ENCODE measurements at places on chromosomes 3 and 15.

DNA sequence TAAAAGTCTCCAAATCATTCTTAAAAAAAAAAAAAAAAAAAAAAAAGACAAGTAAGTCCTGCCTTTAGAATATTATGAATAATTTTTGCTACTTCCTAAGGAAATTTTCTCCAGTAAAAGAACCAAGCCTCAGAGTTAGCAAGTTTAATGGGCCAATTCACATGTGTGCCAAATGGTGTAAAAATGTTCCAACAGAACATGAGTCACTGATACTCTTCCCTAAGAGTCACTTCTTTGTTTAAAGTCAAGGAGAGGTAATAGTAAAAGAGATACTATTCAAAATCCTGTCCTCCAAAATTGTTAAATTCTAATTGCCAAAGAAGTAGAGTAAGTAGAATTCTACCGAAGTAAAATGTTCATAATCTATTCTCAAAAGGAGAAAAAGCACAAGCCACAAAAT lies 17.7 kb upstream of the CPA3 start:
- DNase-seq, result no peak

GRCh38 chr3:159860269-159861116 lies 128.1 kb upstream of the IL12A start:
- DNase-seq, result no peak

- no peak for DNase-seq
Observed at GRCh38 chr3:152096280-152096906, 172.3 kb upstream of the MBNL1 start.

DNA sequence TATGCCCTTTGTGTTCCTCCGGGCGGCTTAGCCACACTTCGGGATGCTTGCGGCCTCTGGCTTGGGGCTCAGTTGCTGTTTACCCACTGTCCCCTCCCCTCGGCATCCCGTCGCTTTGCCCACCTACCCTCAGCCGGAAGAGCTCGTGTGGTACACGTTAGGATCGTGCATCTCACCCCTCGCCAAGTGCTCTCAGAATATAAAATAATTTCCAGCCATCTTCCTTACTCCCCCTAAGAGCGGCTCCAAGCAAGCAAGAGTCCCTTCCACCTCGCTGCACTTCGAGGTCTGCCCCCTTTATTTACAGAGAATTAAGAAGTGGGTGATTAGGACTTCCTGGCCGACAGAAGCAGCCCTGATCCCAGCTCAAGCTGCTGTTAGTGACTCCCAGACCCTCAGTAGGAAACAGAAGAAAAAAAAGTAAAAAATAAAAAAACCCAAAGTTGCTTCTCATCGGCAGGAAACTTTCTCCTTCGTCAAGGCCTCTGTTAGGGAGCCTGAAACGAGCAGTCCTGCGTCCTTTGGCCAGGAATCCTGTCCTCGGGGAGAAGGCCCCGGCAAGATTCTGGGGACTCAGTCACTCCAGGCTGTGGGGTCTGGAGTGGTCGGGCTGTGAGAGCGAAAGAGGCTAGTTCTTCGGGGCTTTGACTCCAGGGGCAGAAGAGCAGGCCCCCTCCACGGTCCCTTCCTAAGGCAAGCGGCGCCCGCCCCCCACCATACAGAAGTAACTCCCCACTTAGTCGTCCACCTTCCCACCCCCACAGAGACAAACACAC lies 3.0 kb downstream of the MEIS2 start:
- DNase-seq, result no peak

DNA sequence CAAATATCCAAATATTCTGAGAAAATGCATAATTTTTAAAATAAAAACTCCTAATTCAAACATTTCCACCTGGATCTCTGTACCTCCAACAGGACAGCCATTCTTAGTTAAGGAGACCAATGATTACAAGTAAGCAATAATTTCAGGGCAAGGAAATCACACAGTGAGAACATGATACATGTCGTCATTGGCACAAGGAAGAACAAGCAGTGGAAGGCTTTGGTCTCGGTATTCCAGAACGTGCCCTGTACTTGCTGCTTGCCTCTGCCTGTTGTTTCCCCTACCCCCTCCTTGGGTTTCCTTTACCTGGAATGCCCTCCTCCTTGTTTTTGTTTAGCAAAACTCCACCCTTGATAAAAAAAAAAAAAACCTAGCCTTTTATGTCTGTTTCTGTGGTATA lies 72.8 kb downstream of the PPM1L start:
- DNase-seq, result no peak

DNA sequence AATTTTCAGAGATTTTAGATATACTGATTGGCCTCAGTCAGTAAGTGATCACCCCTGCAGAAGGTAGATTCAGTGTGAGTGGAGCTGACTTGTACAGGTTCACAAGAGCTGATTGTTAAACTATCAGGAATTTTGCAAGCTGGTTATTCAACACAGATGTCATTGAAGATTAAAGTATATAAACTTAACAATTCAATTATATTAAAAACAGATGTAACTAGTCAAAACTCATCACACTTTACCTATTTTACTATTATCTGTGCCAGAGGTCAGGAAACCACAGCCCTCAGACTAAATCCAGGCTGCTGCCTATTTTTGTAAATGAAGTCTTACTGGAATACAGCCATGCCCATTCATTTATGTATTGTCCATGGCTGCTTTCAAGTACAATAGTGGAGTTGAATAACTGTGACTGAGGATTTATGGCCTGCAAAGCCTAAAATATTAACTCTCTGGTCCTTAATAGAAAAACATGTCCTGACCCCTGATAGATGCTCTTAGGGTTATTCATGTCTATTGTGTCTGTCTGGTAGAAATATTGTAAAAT lies 429.3 kb upstream of the PDZRN3 start:
- no peak for DNase-seq

DNA sequence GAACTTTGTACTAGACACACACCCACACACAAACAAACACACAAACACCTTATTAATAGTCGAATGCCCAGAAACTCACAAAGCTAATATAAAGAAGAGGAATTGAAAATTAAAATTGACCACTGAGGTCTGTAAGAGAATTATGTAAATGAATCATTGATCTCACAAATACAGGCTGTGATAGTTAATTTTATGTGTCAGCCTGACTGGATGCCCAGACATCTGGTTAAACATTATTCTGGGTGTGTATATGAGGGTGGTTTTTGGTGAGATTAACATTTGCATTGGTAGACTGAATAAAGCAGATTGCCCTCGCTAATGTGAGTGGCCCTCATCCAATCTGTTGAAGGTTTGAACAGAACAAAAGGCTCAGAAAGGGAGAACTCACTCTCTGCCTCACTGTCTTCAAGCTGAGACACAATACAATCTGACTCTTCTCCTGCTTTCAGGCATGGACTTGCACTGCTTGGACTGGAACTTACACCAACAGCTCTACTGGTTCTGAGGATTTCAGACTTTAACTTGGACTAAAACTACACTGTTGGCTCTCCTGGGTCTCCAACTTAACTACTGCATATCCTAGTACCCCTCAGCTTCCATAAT lies 199.4 kb upstream of the TTC14 start:
- no peak for DNase-seq

DNA sequence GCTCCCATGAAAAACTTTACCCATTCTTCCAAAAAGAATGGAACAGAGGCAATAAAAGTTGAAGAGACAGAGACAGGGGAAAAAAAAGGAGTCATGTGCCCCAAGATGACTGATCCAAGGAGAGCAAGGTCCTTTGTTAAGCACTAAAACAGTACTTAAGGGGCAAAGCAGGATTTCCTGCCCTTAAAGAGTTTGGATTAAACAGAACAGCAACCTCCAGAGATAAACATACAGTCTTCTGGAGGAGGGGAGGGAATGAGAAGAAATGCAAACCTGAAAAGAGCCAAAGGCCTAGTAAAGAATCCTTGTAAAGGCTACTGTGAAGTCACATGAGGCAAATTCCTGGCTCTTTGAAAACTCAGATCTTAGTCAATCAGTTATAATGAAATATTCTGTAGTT lies 38.2 kb downstream of the SHQ1 start:
- no peak for DNase-seq

GRCh38 chr3:159775372-159775961 lies 213.2 kb upstream of the IL12A start:
- no peak for DNase-seq

DNA sequence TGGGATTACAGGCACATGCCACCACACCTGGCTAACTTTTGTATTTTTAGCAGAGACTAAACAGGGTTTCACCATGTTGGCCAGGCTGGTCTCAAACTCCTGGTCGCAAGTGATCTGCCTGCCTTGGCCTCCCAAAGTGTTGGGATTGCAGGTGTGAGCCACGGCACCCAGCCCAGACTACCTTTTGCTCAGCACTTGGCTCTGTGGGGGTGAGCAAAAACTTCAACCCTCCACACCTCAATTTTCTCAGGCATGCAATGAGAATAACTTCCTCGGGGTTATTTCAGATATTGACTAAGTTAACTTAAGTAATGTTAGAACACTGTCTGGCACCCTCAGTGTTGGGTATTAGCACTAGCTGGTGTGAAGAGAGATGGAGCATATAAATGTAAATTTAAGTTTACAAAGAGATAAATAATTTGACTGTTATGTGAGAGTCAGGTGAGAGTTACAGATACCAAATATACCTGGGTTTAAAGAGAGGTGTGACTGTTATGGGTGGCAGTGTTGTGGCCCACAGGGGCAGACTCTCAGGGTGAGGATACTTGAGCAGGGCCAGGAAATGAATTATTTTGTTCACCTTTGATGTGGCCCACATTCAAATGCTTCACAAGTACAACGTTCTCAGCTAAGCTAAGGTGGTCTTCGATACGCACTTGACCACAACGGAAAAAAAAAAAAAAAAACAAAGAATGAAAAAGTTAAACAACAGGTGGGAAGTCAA lies 29.0 kb downstream of the CPOX start:
- DNase-seq, result no peak

- peak; percentile 64 for DNase-seq
Observed at GRCh38 chr15:96070636-96071035, 259.9 kb upstream of the NR2F2 start.

- DNase-seq, result no peak
Observed at GRCh38 chr15:87947560-87947959, 309.0 kb downstream of the NTRK3 start.

- no peak for DNase-seq
Observed at GRCh38 chr3:15116032-15116669, 17.2 kb upstream of the RBSN start.

DNA sequence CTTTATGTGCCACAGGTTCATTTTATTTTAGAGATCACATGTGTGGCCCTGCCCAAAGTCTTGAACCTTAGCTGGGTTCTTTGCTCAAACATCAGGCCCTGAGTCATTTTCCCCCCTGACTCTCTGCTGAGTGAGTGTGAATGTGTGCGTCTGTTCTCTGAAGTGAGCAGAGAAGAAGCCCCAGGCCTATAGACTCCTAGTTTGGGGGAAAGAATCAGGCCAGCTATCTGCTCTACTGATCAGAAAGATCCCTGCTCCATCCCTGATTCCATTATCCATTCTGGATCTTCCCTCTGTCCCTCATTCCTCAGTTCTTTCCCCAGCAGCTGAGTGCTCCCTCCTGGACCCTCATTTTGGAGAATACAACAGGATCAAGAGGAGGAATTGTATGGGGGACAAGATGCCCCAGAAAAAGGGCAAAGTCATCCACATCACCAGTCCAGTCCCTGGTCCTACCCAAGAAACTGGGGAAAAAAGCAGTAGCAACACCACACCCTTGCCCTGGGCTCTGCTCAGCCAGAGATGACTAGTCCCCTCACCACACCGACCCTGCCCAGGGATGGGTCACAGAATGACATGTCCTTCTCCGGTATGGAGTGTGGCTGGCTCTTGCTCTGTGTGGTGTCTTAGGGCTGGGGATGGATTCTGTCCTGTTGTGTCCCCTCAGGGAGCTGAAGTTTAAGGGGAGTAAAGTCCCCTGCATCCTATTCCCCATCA lies 3.2 kb downstream of the DUOX1 start:
- no peak for DNase-seq

DNA sequence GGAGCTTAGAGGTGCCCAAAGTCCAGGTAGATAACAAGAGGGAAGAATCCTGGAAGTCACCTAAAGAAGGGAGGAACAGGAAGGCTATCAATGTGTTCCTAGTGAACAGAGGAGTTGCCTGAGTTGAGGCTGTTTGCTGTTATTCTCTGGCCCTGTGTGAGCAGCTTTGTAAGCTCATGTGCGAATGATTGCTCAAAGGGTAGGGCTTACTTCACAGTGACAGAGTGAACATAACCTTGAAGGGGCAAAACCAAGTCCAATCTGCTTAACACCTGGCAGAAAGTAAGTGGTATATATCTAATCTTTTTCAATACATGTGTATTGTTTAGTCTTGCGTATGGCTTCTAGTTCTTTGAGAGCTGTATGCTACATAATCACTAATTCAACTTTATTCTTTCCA lies 1153.6 kb downstream of the TUSC7 start:
- no peak for DNase-seq

GRCh38 chr3:169122416-169122815 lies 541.1 kb downstream of the MECOM start:
- DNase-seq, result no peak

GRCh38 chr3:185933374-185934173 lies 4.2 kb downstream of the TRA2B start:
- no peak for DNase-seq

GRCh38 chr3:55935241-55935640 lies 448.1 kb upstream of the WNT5A start:
- peak; percentile 52 for DNase-seq

DNA sequence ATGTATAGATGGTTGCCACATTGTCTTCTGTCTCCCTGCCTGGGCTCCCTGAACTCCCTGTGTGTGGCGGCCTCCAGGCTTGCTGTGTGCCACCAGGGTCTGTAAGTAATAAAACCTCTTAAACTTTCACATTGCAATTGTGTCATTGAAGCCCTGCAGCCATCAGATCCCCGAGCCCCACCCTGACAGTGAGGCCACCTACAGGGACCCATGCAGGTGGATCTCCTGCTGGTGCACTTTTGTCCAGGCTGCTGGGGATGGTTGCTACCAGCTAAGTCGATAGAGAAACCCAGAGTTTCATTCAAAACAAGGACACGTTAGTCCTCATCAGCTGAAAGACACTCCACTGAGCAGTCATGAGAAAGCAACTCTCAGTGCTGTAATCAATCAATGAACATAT lies 133.6 kb upstream of the PRICKLE2 start:
- DNase-seq, result no peak

DNA sequence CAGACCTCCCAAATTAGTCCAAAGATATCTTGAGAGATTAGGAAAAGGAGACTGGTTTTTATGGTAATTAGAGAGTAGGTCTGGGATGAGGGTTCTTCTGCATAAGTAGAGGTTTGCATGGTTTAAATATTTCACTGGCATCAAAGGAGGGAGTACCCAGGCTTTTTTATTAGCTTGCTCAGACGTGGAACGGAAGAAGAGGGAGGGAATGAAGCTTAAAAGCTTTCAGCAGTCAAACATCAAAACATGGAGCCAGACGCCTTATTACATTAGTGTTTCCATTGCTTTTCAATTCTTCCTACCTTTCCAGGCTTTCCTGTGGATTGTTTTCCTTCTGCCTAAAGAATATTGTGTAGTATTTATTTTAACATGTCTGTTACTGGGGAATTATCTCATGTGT lies 342.1 kb upstream of the SOX2 start:
- DNase-seq, result no peak
